ENCODE measurements at places on chromosomes 7 and 10. TPM values are rescaled to one million over a fixed set of nuclear protein-coding genes. Genes with fewer than 3 reads are reported as not detected.

Gene MYO3A
- not detected for total RNA-seq

DNA sequence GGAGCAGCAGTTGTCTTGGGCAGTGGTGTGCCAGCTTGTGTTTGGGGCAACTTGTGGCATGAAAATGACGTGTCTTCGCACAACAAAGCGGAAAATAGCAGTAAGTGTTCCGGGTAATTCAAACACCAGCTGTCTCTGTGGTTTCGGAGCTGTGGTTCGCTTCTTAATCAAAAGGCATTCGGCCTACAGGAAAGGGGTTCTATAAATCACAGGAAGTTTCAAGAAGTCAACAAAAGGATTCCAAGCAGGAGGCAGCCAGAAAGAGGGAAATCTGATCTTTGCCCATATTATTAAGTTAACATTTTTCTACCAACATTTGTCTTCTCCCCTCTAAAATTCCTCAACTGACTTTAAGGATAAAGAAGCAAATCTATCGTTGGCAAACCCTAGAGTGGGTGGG is 353.4 kb downstream of the FGFR2 start:
- peak; percentile 98 for DNase-seq

DNA sequence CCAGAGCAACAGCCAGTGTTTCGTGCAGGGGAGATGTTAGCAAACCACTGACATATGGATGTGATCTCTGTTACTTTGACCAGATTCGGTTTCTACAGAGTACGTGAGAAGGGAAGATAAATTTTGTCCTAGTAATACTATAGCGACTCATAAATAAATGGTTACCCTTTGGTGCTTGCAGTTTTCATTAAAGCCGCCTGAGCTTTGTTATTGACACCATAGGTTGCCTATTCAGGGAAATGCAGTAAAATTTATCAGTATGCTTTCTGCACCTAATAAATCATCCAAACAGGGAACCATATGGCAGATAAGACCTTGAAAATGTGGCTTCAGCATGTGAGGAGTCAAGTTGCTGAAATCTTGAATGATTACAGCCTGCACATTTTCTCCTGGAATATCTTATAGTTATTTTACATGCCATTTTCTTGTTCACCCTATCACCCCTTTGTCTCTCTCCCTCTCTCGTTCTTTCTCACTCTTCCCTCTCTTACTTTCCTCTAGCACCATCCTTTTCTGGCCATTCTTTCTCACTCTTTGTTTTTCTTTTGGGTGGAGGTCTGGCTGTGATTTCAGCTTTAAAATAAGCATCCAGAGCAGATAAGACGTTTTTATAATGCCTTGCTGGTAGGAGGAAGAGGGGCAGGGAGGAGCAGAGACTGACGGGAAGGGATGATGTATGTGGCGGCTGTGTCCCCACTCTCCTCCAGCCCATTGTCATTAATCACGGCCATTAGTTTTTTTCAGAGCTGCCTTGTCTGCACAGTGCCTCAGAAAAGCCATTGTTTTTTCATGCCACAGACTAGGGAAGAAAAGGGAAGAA is 182.5 kb downstream of the LRMDA start:
- no peak for DNase-seq

Gene ADGRA1
- total RNA-seq, result 16.8 TPM

DNA sequence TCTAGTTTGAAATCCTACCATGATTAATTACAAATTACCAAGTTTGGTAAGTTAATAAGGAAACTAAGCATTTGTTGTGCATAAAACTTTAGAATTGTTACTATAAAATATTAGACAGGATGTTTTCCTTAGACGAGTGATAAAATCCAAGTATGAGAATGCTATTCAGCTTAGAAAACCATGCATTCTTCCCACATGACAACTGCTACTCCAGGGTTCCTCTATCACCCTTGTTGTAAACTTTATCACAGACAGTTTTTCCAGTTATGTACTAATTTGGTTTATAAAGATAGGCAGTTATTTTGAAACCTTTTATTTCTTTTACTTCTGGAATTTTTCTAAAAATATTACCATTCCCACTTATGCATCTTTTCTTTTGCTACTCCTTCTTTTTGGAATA is 52.0 kb downstream of the SIRT1 start:
- DNase-seq, result no peak

Gene TEX47
- total RNA-seq, result not detected

GRCh38 chr10:70007116-70007820 is 45.4 kb upstream of the MACROH2A2 start:
- peak; percentile 89 for DNase-seq

- no peak for DNase-seq
Measured at GRCh38 chr10:24947304-24948097, 4.9 kb downstream of the PRTFDC1 start.

GRCh38 chr7:92075455-92076158 is 58.7 kb downstream of the CYP51A1 start:
- DNase-seq, result no peak

Gene DPP6
- not detected for total RNA-seq
